ENCODE measurements at places on chromosomes 12 and 14. TPM values are rescaled to one million over a fixed set of nuclear protein-coding genes. Genes with fewer than 3 reads are reported as not detected.

DNA sequence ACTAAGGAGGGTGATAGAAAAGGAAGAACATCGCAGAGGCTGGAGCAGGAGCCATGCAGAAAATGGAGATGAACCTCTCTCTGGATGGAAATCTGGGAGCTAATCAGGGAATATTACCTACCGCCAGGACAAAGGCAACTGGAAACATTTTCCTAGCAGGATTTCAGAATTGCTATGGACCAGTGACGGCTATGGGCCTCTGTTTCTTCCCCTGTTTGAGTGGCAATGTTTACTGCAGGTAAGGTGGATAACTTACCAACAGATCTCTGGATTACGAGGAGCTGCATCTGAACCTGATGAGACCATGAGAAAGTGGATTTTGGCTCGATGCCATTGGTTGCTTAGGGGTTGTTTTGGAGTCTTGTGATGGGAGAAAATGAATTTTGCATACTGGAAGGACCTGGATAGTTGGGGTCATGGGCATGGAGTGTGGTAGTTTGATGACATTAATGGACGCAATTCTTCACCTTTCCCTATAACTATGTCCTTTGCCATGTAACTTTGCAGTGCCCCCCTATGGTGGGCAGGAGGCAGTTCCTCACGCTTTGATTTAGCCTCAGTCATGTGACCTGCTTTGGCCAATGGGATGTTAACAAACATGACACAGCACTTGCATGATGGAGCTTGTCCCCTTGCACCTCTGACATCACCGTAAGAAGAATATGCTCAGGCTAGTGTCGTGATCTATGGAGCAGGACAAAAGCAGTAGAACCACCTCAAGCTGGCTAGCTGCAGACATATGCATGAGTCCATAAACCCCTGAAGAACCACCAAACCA lies 51.1 kb downstream of the CALM1 start:
- no peaks in the 10 kb centered on the region for H3K4me1 ChIP-seq
- no peak overlapping the region for H3K27ac ChIP-seq
- no peaks in the 10 kb centered on the region for H3K36me3 ChIP-seq
- no peaks in the 10 kb centered on the region for H3K27me3 ChIP-seq
- no peak overlapping the region for H3K4me3 ChIP-seq

DNA sequence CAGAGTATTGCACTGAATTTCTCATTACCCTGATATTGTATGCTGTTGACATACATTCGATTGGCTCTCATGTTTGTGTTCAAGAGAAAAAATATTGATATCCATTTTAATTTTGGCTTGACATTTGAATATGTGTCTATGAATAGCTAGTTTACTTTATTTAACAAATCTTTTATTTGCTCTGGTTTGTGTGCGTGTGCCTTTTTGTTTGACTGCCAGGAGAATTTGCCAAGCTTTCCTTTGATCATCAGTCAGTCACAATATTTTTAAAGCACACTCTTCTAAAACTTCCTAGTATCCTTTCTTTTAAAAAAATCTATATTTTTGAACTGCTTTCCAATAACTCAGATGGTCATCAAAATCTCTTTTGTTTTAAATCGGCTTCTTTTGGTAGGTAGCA lies 179.3 kb upstream of the FLRT2 start:
- H3K36me3 ChIP-seq, result no peaks in the 10 kb centered on the region
- no peak overlapping the region for H3K4me3 ChIP-seq
- H3K27ac ChIP-seq, result no peak overlapping the region

- no peaks in the 10 kb centered on the region for H3K27me3 ChIP-seq
- H3K4me3 ChIP-seq, result no peak overlapping the region
- H3K36me3 ChIP-seq, result no peaks in the 10 kb centered on the region
- H3K4me1 ChIP-seq, result peaks cover 15% of the 10 kb centered on the region
- 0 out of 2 replicates have a peak overlapping the region, but pooled peaks have one; percentile 2 for H3K27ac ChIP-seq
- peak; percentile 69 for DNase-seq
These were observed 1188.2 kb upstream of the TMEM132C start for GRCh38 chr12:127078577-127079350.

DNA sequence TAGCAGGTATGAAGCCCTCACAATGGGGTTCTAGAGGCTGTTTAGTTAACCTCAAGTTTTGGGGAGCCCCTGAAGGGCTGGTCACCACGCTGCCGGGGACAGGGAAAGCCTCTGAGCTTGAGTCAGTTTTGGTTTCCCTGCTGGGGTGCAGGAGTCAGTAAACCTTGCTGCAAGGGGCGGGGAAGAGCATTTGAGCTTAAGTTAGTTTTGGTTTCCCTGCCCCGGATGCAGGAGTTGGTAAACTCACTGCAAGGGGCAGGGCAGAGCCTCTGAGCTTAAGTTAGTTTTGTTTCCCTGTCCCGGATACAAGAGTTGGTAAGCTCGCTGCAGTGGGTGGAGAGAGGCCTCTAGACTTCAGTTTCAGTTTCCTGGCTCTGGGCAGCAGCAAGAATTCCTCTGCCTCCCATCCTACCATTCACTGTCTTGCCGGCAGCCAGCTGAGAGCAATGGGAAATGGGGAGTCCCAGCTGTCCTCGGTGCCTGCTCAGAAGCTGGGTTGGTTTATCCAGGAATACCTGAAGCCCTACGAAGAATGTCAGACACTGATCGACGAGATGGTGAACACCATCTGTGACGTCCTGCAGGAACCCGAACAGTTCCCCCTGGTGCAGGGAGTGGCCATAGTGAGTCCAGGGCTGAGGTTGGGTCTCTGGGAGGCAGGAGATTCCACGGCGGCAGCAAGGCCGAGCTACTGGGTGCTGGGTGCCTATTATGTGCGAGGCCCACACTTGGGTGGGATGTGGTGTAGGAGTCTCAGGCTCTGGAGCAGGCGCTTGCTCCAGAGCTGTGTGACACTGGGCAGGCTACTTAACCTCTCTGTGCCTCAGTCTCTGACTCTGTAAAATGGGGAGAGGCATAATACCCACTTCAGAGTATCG lies at the start of gene OAS2:
Gene OAS2, plus strand, starts transcription at position 357 of the 878 bp plus-strand sequence. Its CDS starts 90 bp downstream, at position 447.
- peaks cover 3% of the 10 kb centered on the region for H3K4me1 ChIP-seq
- H3K36me3 ChIP-seq, result no peaks in the 10 kb centered on the region
- no peaks in the 10 kb centered on the region for H3K27me3 ChIP-seq
- peak within 1 kb of the TSS; percentile 73 for H3K4me3 ChIP-seq
- H3K27ac ChIP-seq, result peak within 1 kb of the TSS; percentile 41

DNA sequence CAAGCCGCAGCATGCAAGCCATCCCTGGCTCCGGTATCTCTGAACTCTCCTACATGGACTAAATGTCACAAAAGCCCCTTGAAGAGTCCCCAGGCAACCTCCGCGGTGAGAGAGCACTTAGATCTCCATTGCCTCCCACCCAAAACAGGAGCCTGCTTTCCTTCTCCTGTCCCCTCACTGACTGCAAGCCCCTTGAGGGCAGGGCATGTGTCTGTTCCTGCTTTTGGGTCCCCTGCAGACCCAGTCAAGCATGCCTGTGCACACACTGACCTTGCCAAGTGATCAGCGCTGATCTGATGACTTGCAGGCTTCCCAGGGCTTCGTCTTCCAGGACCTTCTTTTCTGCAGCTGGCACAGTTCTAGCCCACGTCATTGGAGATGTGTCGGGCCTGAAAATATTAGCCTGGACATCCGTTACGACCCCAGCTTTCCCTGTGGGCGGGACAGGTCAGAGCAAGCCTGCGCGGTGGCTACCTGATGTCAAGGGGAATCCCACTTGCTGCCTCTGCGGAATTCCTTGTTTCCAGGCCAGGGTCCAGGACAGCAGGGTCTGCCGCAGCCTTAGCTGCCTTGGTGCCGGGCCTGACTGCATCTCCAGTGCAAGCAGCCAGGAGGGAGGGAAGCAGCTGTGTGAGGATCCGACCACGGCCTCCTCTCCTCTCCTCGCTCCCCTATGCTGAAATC lies 92.5 kb downstream of the FBXL14 start:
- H3K36me3 ChIP-seq, result no peaks in the 10 kb centered on the region
- no peak overlapping the region for H3K27ac ChIP-seq
- no peak for DNase-seq
- H3K4me1 ChIP-seq, result peaks cover 15% of the 10 kb centered on the region
- no peak overlapping the region for H3K4me3 ChIP-seq

DNA sequence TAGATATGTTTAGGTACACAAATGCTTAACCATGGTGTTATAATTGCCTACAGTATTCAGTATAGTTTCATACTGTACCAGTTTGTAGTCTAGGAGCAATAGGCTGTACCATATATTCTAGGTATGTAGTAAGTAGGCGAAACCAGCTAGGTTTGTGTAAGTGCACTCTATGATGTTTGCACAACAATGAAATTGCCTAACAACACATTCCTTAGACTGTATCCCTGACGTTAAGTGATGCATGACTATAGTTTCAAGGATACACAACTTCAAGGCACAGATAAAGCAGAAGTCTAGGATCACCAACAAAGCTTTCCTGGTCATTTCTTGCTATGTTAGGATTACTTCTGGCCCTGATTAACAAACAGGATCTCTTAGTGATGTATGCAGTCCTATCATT lies 135.1 kb downstream of the SLC38A1 start:
- H3K4me1 ChIP-seq, result no peaks in the 10 kb centered on the region
- DNase-seq, result no peak
- no peaks in the 10 kb centered on the region for H3K27me3 ChIP-seq
- no peak overlapping the region for H3K27ac ChIP-seq
- H3K36me3 ChIP-seq, result no peaks in the 10 kb centered on the region
- no peak overlapping the region for H3K4me3 ChIP-seq

GRCh38 chr12:193261-193660 lies 20.7 kb downstream of the SLC6A12 start:
- no peaks in the 10 kb centered on the region for H3K4me1 ChIP-seq
- H3K27ac ChIP-seq, result no peak overlapping the region
- H3K27me3 ChIP-seq, result peaks cover 40% of the 10 kb centered on the region
- no peak for DNase-seq
- no peaks in the 10 kb centered on the region for H3K36me3 ChIP-seq

DNA sequence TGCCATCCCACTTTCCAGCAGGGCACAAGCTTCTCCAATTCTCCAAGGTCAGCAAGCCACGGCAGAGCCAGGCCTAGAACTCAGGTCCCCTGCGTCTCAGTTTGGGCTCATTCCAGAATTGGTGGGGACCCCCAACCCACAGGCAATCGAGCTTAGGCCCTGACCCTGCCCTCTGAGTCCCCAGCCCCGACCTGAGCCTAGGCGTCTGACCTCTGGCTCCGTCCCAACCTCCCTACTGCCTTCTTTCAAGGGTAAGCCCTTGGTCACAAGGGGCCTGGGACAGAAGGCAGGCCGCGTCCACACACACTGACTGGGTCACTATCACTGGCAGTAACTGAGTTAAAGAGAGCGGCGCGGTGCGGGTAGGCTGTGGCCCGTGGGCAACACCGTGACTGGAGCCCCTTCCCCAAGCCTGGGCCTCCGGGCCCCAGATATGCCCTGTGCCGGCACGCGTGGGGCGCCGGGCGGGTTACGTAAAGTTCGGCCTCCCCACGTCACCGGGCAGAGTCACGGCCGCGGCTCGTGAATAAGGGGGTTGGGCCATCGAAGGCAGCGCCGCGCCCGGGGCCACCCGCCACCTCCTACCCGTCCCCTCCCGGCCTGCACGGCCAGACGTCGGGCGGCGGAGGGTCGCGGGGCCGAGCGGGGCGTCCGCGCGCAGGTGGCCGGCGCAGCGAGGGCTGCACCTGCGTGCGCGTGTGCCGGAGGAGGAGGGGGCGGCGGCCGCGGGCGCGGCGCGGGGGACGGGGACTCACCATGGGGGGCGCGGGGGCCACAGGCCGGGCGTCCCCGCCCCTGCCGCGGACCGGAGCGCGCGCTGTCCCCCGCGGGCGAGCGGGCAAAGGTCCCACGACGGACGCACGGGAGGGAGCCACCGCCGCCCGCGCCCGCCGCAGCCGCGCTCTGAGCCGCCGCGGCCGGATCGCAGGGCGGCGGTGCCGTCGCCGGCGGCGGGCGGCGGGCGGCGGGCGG lies 516 bp downstream of the ANKRD9 start:
- H3K27ac ChIP-seq, result no peak overlapping the region
- DNase-seq, result peak; percentile 82
- peak overlapping the region; percentile 70 for H3K4me3 ChIP-seq

GRCh38 chr12:39935839-39936238 lies 170.0 kb downstream of the SLC2A13 start:
- H3K36me3 ChIP-seq, result no peaks in the 10 kb centered on the region
- no peak overlapping the region for H3K4me3 ChIP-seq
- H3K27ac ChIP-seq, result no peak overlapping the region
- H3K4me1 ChIP-seq, result peaks cover 5% of the 10 kb centered on the region

DNA sequence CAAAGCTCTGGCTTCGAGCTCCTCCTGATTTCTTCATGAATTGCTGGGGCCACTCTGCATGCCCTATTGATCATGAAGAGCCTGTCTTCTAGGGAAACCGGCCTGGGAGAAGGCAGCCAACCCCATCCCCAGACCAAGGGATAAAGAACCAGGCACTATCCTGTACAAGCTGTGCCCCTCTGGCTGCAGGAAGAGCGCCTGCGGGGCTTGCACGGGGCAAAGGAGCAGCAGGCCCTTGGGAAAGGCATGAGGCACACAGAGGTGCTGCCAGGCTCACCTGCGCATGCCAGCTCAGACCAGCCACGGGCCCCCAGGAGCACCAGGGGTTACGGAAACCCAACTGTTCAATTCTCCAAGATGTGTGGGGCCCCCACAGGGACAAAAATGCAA lies 2.1 kb downstream of the ITPK1 start:
- H3K27me3 ChIP-seq, result no peaks in the 10 kb centered on the region
- peak overlapping the region; percentile 84 for H3K4me3 ChIP-seq

GRCh38 chr12:93056971-93057535 lies 128.0 kb upstream of the EEA1 start:
- peaks cover 4% of the 10 kb centered on the region for H3K27me3 ChIP-seq
- no peaks in the 10 kb centered on the region for H3K4me1 ChIP-seq
- H3K27ac ChIP-seq, result no peak overlapping the region
- no peak for DNase-seq

DNA sequence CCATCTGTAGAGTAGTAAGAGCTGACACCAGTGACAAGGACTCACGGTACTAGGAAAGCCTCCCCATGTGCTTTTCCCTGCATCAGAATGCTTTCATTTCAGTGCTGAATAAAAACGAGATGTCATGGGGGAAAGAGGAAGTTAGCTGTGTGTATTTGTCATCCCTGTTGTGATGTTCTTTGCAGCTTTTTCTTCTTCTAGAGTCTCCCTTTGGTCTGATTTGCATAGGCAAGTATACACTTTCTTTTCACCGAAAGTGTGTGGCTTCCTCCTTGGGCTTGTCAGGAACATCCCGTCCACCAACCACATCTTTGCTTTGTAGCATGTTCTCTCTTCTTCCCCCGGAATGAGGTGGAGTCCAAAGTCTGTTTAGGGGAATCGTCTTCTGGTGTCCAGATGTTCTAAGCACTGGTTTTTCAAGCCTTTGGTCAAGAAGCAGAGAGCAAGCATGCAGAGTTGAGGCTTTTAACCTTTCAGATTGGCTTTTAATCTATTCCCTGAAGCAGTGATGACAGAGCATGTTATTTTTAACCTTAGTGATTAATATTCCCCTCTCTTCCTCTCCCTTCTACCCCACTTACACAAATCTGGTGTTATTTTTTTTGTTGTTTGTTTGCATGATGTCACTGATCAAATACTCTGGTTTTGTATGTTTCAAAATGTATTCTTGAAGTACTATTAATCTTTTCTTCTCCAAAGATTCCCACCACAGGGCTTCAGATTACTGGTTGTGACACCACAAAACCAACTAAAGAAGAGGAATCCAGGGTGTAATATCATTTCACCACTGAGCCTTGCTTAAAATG lies 163.4 kb downstream of the SAMD4A start:
- peak; percentile 73 for DNase-seq
- H3K27ac ChIP-seq, result peak overlapping the region; percentile 60
- no peaks in the 10 kb centered on the region for H3K27me3 ChIP-seq
- H3K4me3 ChIP-seq, result peak overlapping the region; percentile 62
- H3K36me3 ChIP-seq, result no peaks in the 10 kb centered on the region
- peaks cover 35% of the 10 kb centered on the region for H3K4me1 ChIP-seq

The GLIPR1 gene
- 303 TPM for total RNA-seq

The TAS2R42 gene
- total RNA-seq, result not detected

The B4GALNT1 gene
- 7.8 TPM for total RNA-seq

The SYT10 gene
- total RNA-seq, result not detected

The OR4Q3 gene
- total RNA-seq, result not detected
